ENCODE measurements at places on chromosomes 2 and 18.

GRCh38 chr2:50769406-50770181, 262.3 kb downstream of the NRXN1 start:
- no peak for DNase-seq

DNA sequence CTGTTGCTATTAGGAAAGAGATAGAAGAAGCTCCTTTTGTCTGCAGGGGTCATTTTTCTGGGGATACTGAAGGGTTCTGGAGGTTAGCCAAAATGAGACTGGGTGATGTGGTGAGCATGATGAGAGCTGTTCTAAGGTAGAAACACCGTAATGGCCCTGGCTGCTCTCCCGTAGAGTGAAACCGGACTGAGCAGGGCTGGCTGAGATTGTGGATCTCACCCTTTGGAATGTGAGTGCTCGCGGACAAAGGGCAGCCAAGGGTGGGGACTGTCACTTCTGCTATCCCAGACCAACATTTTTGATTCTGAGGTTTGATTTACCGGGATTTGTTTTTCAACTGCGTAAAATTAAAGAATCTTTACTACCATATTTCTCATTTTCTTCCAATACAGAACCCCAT, 36.2 kb downstream of the TNFRSF11A start:
- DNase-seq: no peak

DNA sequence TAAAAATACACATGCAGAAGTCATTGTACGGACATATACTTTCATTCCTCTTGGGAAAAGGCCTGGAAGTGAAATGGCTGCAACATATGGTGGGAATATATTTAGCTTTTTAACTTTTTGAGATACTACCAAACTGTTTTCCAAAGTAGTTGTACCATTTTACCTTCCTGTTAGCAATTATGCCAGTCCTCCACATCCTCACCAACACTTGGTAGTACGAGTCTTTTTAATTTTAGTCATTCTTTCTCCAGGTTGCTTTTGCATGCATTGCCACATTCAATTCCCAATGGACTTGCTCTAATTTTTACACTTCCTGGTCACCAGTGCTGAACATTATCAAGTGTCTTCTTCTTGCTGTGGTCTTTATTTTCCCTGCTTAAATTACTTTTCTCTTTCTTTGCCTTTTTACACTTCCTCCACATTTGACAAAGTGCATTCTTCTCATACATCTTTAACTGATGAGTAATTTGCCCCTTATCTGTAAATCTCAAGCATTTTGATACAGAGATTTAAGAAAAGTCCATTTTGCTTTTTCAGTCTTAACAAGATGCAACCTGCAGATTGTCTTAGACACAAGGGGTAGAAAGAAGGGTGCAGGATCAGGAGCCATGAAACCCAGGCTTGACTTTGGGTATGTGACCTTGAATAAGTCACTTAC, 14.5 kb downstream of the VIT start:
- DNase-seq: peak; percentile 66

GRCh38 chr2:3613524-3613905, 18.6 kb downstream of the COLEC11 start:
- no peak for DNase-seq

- DNase-seq: no peak
These were observed 61.0 kb upstream of the TGIF1 start for GRCh38 chr18:3388980-3389379.

- no peak for DNase-seq
These were observed 184.8 kb upstream of the RAB12 start for GRCh38 chr18:8424481-8424880.

DNA sequence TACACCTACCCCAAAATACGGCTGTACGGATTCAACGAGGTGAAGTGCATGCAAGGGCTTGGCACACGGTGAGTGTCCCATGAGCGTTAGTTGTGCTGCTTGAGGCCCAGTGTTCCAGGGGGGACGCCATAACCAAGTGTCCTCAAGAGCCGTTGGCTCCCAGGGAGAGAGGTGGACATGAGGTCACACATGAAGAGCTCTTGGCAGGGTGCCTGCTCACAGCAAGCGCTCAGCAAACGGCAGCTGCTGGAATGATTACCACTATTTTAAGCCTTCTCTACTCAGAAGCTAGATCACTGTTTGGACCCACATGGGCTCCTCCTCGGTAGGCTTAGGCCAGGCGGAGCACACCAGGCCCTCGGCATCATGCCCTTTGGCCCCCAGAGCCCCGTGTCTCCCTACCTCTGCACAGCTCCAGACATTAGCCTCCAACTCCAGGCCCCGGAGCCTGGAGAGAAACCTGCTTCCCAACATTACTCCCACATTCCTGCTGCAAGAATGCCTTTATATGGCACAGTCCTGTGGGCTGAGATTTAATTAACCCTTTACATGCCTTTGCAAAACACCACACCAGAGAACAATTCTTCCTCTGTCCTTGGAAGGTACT, 68.4 kb upstream of the PPP1CB start:
- peak; percentile 94 for DNase-seq

DNA sequence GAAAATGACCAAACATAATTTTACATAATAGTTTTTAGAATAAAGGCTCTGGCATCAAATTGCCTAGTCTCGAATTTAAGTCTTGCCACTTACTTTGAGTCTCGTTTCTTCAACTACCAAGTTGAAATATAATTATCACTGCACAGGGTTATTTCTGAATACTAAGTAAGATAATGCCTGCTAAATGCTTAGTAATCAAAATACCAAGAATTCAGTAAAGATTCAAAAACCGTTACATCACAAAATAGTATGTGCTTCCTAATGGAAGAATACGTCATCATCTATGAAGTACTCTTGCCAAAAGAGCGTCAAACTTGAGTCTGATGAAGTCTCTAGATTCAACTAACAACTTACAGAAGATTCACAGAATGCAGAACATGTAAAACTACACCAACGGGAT, 40.5 kb downstream of the ATL2 start:
- no peak for DNase-seq

Data from trophoblast cell (in vitro differentiated cells and primary cell).